ENCODE measurements at places on chromosomes 16 and 17. TPM values are rescaled to one million over a fixed set of nuclear protein-coding genes. Genes with fewer than 3 reads are reported as not detected.

NPIPA2 gene
- not detected for total RNA-seq

TMIGD1 gene
- total RNA-seq, result not detected

PPM1E gene
- total RNA-seq, result 0.45 TPM

NAGLU gene
- 16.2 TPM for total RNA-seq

TBC1D3K gene
- total RNA-seq, result not detected

NACA2 gene
- not detected for total RNA-seq

KIF18B gene
- total RNA-seq, result 7.8 TPM

SNX20 gene
- total RNA-seq, result not detected

UNC45B gene
- not detected for total RNA-seq

GCGR gene
- not detected for total RNA-seq

OTOA gene
- total RNA-seq, result not detected

IRX5 gene
- 6.7 TPM for total RNA-seq

PRSS21 gene
- not detected for total RNA-seq

PDILT gene
- not detected for total RNA-seq

DNA sequence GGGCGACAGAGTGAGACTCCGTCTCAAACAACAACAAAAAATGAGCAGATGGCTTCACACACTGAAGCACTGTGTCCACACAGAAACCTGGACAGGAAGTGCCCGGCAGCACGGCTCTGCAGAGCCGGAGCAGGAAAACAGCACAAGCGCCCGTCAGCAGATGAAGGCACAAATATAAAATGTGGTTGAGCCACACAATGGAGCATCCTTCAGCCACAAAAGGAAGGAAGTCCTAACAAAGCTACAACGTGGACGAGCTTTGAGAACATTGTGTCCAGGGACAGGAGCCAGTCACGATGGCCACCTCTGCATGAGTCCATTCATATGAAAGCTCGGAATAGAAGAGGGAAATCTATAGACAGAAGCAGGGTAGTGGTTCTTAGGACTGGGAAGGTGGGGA lies 15.7 kb downstream of the RHBDF2 start:
- no peaks in the 10 kb centered on the region for H3K27me3 ChIP-seq
- no peak overlapping the region for H3K27ac ChIP-seq
- peaks cover 8% of the 10 kb centered on the region for H3K4me1 ChIP-seq
- no peak for DNase-seq

DNA sequence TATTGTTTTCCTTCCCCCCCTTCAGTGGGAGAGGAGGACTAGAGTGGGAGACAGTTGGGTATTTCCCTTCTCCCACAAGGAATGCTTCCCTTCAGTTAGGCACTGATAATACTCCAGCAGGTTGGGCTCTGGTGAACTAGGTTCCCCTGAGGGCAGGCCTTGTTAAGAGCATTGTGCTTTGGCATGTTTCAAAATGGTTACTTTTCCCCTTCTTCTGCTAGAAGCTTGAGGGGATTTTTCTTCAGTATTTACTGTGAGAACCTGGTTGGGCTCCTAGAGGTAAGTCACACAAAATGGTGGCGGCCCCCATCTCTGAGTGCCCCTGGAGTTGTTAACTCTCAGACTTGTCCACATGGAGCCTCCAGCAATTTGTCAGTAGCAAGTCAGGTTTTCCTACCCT lies 156.2 kb downstream of the CYB561 start:
- H3K27me3 ChIP-seq, result no peaks in the 10 kb centered on the region
- no peak for DNase-seq
- H3K36me3 ChIP-seq, result no peaks in the 10 kb centered on the region

DNA sequence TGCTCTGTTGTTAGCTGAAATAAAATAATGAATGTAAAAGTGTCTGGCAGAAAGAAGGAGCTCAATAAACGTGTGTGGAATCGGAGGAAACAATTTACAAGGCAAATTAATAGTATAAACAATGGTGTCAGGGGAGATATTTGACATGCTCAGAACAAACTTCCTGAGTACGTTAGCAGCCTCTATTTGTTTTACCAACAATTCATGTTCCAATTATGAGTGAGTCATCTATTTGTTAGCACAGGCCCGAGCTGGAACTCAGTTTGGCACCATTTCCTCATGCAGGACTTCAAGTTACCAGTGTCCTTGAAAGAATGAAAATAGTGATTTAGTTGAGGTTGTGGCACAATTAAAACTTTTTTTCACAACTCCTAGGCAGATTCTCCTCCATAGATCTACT lies 9.1 kb downstream of the ASIC2 start:
- H3K27ac ChIP-seq, result no peak overlapping the region
- H3K4me3 ChIP-seq, result no peak overlapping the region
- peaks cover 16% of the 10 kb centered on the region for H3K4me1 ChIP-seq
- no peaks in the 10 kb centered on the region for H3K36me3 ChIP-seq
- DNase-seq, result no peak

- no peaks in the 10 kb centered on the region for H3K4me1 ChIP-seq
- no peak overlapping the region for H3K4me3 ChIP-seq
- H3K27me3 ChIP-seq, result no peaks in the 10 kb centered on the region
- no peaks in the 10 kb centered on the region for H3K36me3 ChIP-seq
- H3K27ac ChIP-seq, result no peak overlapping the region
These were observed 169.3 kb downstream of the CDH13 start for GRCh38 chr16:82796047-82796446.

GRCh38 chr16:68111379-68111778 lies 26.2 kb downstream of the NFATC3 start:
- H3K27ac ChIP-seq, result no peak overlapping the region
- no peaks in the 10 kb centered on the region for H3K27me3 ChIP-seq
- H3K4me1 ChIP-seq, result no peaks in the 10 kb centered on the region
- no peak overlapping the region for H3K4me3 ChIP-seq
- no peak for DNase-seq

- no peak overlapping the region for H3K4me3 ChIP-seq
- no peak for DNase-seq
- H3K4me1 ChIP-seq, result no peaks in the 10 kb centered on the region
- no peaks in the 10 kb centered on the region for H3K27me3 ChIP-seq
These were observed 2.5 kb downstream of the ITGAX start for GRCh38 chr16:31357324-31358109.

DNA sequence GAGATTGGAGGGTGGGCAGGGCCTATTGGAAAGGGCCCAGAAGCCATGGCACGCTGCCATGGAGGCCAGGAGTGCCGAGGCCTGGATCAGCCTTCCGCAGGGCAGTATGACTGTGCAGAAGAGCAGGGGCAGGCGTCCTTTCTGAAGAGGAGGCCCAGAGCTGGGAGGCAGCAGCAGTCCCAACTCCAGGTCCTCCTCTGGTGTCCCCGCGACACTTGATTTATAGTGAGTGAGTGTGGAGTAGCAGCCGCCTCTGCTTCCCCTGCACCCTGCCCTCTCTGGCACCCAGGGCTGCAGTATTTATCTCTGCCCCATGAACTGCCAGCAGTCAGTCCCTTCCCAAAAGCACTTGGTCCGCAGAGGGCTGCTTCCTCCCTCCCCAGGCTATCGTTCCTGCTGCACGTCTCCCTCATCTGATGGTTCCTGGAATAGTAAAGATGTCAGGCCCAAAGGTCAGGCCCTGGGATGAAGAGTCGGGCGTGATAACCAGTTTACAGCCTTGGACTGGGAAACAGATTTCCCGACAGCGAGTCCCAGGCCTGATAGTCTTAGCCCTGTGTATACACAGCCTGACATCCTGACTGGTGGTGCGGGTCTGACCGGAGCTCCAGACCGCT lies 32.9 kb downstream of the PGS1 start:
- no peak overlapping the region for H3K27ac ChIP-seq
- H3K4me1 ChIP-seq, result peaks cover 23% of the 10 kb centered on the region
- no peak overlapping the region for H3K4me3 ChIP-seq
- peaks cover 91% of the 10 kb centered on the region for H3K36me3 ChIP-seq

GRCh38 chr16:85181739-85182129 lies 69.5 kb upstream of the CIBAR2 start:
- no peak overlapping the region for H3K27ac ChIP-seq
- H3K4me3 ChIP-seq, result no peak overlapping the region
- peaks cover 39% of the 10 kb centered on the region for H3K36me3 ChIP-seq
- H3K27me3 ChIP-seq, result no peaks in the 10 kb centered on the region

DNA sequence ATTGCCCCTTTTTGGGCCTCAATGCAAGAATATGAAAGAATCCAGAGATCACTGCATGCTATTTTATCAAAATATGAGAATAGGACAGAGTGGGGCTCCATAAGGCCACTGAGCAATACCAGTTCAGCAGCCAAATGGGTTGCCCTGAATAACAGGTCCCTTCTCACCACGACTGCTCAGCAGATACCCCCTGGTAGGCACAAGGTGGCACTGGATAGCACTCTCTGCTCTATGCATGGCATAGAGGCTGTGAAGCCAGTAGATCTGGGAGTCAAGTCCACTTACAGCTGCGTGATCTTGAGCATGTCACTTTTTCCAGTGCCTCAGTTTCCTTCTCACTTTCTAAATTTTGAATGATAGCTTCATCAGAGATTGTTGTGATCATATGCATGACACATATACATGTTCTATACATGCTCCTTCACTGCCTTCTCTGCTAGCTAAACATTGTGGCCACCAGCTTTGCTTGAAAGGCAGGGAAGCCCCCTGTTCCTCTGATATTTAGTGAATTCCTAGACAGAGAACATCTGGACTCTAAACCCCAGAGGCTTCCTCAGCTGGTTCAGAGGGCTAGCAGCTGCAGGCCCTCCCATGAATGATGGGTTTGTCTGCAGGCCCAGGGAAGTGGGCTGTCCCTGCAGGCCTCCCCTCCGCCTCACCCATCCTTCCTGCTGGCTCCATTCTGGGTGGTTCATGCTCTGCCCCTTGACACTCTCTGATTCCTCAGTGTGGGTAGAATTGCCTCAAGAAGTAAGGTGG lies 84.9 kb upstream of the ASIC2 start:
- no peak for DNase-seq
- no peak overlapping the region for H3K4me3 ChIP-seq
- H3K27me3 ChIP-seq, result no peaks in the 10 kb centered on the region
- no peaks in the 10 kb centered on the region for H3K4me1 ChIP-seq

DNA sequence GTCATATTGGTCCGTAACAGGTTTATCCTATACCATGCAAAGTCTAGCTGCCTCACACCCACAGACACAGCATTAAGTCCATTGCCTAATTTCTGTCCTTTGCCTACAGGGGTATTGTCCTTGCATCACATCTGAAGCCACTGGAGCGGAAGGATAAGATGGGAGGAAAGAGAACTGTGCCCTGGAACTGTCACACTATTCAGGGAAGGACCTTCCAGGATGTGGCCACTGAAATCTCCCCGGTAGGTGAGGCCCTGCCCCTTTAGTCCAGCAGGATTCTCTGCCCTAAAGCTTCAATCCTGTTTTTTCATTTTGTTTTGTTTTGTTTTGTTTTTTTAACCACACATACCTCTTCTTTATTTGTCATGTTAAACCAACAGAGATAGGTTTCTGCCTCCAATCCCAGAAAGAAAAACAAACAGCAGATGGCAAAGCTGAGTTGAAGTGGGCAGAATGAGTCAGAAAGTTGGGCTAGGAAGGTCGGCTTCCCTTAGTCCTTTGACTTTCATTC lies 2.2 kb upstream of the EFTUD2 start:
- H3K36me3 ChIP-seq, result peaks cover 4% of the 10 kb centered on the region
- peak overlapping the region; percentile 23 for H3K27ac ChIP-seq
- H3K27me3 ChIP-seq, result no peaks in the 10 kb centered on the region
- H3K4me3 ChIP-seq, result no peak overlapping the region
- H3K4me1 ChIP-seq, result peaks cover 55% of the 10 kb centered on the region
- peak; percentile 89 for DNase-seq

GRCh38 chr16:53092284-53092683 lies 37.5 kb downstream of the CHD9 start:
- no peak overlapping the region for H3K27ac ChIP-seq
- no peaks in the 10 kb centered on the region for H3K27me3 ChIP-seq
- no peak for DNase-seq
- H3K4me3 ChIP-seq, result no peak overlapping the region
- H3K36me3 ChIP-seq, result no peaks in the 10 kb centered on the region

- no peaks in the 10 kb centered on the region for H3K27me3 ChIP-seq
- no peak overlapping the region for H3K4me3 ChIP-seq
- H3K4me1 ChIP-seq, result no peaks in the 10 kb centered on the region
- no peaks in the 10 kb centered on the region for H3K36me3 ChIP-seq
- H3K27ac ChIP-seq, result no peak overlapping the region
These were observed 80.8 kb upstream of the HSBP1 start for GRCh38 chr16:83727018-83727417.

- H3K27ac ChIP-seq, result no peak overlapping the region
- H3K4me3 ChIP-seq, result no peak overlapping the region
- no peaks in the 10 kb centered on the region for H3K4me1 ChIP-seq
- H3K27me3 ChIP-seq, result no peaks in the 10 kb centered on the region
These were observed 96.2 kb downstream of the BANP start for GRCh38 chr16:88047462-88047861.

DNA sequence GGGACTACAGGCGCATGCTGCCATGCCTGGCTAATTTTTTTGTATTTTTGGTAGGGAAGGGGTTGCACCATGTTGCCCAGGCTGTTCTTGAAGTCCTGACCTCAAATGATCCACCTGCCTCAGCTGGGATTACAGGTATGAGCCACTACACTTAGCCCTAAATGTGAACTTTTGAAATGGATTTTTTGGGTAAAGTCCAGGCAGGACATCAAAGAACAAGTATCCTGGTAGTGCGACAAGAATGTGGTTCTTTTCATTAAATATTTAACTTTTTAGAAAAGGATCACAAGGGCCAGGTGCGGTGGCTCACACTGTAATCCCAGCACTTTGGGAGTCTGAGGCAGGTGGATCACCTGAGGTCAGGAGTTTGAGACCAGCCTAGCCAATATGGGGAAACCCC lies 15.3 kb upstream of the NBR1 start:
- peaks cover 9% of the 10 kb centered on the region for H3K36me3 ChIP-seq
- H3K4me3 ChIP-seq, result no peak overlapping the region
- no peaks in the 10 kb centered on the region for H3K27me3 ChIP-seq
- DNase-seq, result no peak
- no peaks in the 10 kb centered on the region for H3K4me1 ChIP-seq

- no peaks in the 10 kb centered on the region for H3K27me3 ChIP-seq
- H3K36me3 ChIP-seq, result no peaks in the 10 kb centered on the region
- no peaks in the 10 kb centered on the region for H3K4me1 ChIP-seq
- H3K4me3 ChIP-seq, result no peak overlapping the region
- no peak overlapping the region for H3K27ac ChIP-seq
- DNase-seq, result no peak
These were observed 30.5 kb downstream of the MYO15A start for GRCh38 chr17:18139092-18139491.

DNA sequence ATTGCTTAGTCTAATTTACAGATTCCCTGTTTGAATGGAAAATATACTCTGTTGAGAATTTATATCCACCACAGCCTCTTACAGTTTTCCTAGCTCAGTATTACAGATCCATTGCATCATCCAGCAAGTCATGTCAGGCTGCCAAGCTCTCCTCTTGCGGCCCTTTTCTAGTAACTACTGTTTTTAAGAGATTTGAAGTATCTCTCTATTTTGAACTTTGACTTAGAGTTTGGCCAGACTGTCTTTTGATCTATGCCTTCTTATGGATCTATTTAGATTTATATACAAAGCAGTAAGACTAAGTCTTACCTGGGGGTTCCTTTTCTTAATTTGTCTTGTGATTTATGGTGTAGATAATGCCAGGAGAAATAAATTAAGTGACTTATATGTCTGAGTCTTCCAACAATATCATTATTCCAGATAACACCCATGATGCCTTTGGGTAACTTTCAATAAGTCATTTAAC lies 53.1 kb upstream of the ABCC11 start:
- no peak overlapping the region for H3K4me3 ChIP-seq
- 0 out of 2 replicates have a peak overlapping the region, but pooled peaks have one; percentile 0 for H3K27ac ChIP-seq
- no peaks in the 10 kb centered on the region for H3K27me3 ChIP-seq
- DNase-seq, result no peak
- H3K36me3 ChIP-seq, result peaks cover 78% of the 10 kb centered on the region
- H3K4me1 ChIP-seq, result no peaks in the 10 kb centered on the region

- H3K4me1 ChIP-seq, result no peaks in the 10 kb centered on the region
- H3K4me3 ChIP-seq, result no peak overlapping the region
- no peak for DNase-seq
- H3K36me3 ChIP-seq, result no peaks in the 10 kb centered on the region
- no peaks in the 10 kb centered on the region for H3K27me3 ChIP-seq
- no peak overlapping the region for H3K27ac ChIP-seq
These were observed 8.8 kb downstream of the CMTM2 start for GRCh38 chr16:66587881-66588600.

All from SJSA1 (cell line).